T-helper 2 cell treated with Interferon-gamma antibody and Interleukin-4, amounts not matched to agents 5 μg/mL and 100 μg/mL, for 36 hours (primary cell): ENCODE measurements at places on chromosomes 5 and 9.

DNA sequence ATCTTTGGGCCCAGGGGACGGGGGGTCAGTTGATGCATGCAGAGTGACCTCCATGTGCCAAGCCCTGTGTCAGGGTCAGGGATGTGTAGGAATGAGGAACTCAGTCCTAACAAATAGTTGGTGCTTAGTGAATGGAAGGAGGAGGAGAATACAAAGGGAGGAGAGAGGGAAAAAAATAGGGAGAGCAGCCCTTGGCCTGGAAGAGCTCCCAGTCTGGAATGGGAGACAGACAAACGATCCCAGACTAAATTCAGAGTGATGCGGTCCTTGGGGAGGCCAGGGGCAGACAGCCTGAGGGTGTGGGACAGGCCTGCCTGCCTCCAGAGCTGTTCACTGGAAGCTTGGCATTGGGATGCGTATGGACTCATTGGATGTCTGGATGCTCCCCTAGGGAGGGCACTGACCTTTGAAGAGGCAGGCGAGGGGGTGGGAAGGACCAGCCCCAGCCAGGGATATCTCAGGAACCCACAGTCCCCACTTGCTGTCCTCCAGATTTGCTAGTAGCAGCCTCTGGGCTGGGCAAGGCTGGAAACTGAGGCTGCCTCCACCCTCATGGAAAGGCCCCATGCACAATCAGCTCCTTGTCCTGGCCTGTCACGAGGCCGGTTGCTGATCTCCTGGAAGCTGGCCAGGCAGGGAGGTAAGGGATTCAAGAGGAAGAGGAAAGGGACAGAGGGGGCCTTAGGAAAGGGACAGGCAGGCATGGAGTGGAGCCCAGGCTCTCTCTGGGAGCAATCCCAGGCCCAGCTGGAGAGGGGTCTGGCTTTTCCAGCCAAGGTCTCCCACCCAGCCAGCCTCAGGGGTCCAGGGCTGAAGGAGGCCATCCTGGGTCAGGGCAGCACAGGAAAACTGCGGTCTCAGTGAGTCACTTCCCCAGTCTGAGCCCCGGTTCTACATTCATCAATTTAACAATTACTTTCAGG is 69.0 kb upstream of the GGTA1 start:
- no peak for DNase-seq

GRCh38 chr5:122515709-122516431 is 203.8 kb downstream of the SNCAIP start:
- no peak for DNase-seq

DNA sequence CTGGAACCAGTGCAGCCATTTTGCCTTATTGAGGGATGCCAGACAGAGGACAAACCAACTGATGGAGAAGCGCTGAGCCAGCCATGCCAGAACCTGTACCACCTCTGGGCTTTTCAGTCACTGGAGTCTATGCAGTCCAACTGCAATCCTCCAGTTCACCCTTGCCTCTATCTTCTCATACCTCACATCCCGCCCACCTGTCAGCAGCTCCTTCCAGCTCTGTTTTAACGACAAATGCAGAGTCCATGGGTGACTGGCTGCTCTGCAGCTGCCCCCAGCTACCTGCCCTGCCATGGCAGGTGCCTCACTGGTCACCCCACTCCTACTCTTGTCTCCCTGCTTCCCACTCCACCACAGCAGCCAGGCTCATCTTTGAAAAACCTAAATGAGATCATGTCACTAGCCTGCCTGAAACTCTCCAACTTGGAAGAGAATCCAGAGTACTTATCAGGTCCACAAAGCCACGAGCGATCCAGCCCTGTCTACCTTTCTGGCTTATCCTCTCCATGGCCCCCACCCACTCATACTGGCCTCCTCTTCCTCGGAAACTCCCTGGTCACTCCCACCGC is 14.0 kb upstream of the ACSL6 start:
- no peak for DNase-seq

DNA sequence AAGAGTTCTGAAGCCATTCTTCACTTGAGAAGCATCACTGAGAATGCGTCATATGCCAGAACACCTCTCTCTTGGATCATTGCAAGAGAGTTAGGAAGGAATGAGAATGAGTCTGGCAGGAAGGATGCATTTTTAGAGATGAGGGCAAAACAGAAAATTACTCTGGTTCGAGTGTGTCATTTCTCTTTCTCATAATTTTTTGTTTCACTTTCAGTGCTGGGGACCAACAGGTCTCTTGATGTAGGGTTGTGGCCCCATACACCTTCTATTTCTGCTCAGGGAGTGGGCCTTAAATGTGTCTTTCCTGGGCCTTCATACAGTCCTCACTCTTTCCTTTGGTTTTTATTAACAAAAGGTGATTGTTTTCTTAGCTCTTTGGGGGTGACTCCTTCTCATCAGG is 302.4 kb downstream of the NR3C1 start:
- DNase-seq: peak; percentile 30
